ENCODE measurements at places on chromosomes 11 and 22.

DNA sequence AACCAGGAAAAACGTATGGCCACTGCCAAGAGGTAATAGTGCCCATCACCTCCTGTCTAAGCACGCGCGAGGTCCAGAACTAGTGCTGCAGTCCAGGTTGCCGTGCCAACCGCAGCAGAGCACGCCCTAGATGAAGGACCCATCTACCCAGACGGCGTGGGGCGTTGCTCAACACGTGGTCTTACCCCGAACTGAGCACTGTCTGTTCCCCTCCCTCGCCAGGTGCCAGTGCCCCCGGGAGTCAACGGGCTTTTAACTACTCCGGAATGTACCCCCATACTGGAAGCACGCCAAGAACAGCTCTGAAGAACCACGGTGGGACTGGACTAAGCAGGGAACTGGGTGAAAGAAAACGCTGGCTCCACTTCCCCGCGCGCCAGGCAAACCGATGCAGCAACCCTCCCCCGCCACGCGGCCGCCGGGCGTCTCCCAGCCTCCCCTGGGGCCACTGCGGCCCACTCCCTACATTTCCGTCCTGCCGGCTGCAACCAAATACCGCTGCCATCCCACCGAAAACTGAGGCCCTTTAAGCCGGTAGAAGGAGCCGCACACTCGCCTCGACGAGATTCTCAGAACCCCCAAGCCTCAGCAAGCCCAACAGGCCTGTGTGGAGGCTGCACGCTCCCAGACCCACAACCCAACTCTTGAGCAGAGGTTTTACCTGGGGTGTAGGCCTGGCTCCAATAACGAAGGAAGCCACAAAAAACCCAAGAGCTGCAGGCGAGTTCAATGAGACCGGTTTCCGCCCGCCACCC lies at the start of gene HSPA8:
Gene HSPA8, minus strand, starts transcription at position 734 of the 755 bp plus-strand sequence. CDS start 812 bp downstream, outside the sequence.
- no peaks in the 10 kb centered on the region for H3K27me3 ChIP-seq
- peaks cover 3% of the 10 kb centered on the region for H3K36me3 ChIP-seq
- peak; percentile 59 for DNase-seq
- peaks cover 31% of the 10 kb centered on the region for H3K4me1 ChIP-seq

GRCh38 chr11:69656536-69657455 lies 15.8 kb downstream of the CCND1 start:
- no peaks in the 10 kb centered on the region for H3K36me3 ChIP-seq
- H3K27me3 ChIP-seq: no peaks in the 10 kb centered on the region
- H3K4me3 ChIP-seq: no peak overlapping the region
- DNase-seq: no peak
- no peak overlapping the region for H3K27ac ChIP-seq
- H3K4me1 ChIP-seq: peaks cover 14% of the 10 kb centered on the region

DNA sequence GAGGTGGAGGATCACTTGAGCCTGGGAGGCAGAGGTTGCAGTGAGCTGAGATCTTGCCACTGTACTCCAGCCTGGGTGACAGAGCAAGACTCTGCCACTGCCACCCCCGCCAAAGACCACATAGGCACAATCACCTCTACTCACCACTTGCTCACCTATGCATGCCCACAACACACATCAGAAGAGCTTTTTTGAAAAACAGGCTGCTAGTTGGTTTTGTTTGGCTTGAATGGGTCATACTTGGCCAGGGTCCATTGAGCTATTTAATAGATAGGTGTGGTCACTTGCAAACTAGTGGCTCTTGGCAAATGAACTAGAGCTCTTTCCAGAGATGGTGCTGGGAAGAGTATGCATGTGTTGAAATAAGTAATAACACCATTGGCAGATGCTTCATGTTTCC lies 80.1 kb downstream of the EMSY start:
- no peak for DNase-seq
- no peak overlapping the region for H3K4me3 ChIP-seq
- H3K36me3 ChIP-seq: no peaks in the 10 kb centered on the region
- no peaks in the 10 kb centered on the region for H3K4me1 ChIP-seq
- H3K27me3 ChIP-seq: no peaks in the 10 kb centered on the region

DNA sequence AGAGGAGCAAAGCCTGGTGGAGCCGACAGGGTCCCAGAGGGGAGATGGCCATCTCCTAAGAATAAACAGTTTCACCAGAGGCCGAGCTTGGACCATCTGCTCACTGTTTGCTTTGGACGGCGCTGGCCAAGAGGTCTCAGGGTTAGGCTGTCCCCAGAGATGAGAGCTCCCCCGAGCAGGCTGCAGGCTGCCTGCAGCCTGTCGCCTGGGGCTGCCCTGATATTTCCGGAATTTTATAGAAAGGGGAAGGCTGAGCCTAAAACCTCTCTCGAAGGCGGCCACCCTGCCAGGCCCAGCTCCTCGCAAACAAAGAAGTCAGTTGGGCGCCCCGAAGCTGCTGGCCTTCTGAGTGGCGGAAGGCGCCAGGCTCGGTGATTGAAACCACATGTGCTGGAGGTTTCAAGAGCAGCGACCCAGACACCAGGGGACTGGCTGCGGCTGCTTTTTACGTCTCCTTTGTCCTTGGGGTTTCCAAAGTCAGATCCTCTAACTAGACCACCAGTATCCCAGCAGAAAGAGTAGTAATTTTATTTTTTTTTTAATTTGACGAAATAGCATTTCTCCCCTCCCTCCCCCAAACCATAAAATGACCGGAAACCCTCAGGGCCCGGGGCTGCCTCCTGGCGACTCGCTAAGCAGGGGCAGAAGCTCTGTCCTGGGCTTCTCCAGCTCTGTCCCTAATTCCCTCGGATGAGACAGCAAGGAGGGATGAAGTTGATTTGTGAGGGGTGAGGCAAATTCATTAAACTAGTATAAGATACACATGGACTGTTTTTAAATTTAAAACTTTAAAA lies 57.4 kb downstream of the CLMP start:
- peaks cover 23% of the 10 kb centered on the region for H3K4me1 ChIP-seq
- no peaks in the 10 kb centered on the region for H3K36me3 ChIP-seq
- H3K4me3 ChIP-seq: peak overlapping the region; percentile 11
- DNase-seq: peak; percentile 79
- H3K27ac ChIP-seq: peak overlapping the region; percentile 79
- no peaks in the 10 kb centered on the region for H3K27me3 ChIP-seq

GRCh38 chr22:42929838-42930155 lies 72.7 kb upstream of the ARFGAP3 start:
- DNase-seq: no peak
- H3K4me3 ChIP-seq: no peak overlapping the region
- H3K36me3 ChIP-seq: no peaks in the 10 kb centered on the region
- peak overlapping the region; percentile 58 for H3K27ac ChIP-seq
- H3K4me1 ChIP-seq: peaks cover 90% of the 10 kb centered on the region

GRCh38 chr11:134034496-134035381 lies 34.1 kb upstream of the JAM3 start:
- H3K4me1 ChIP-seq: peaks cover 17% of the 10 kb centered on the region
- peak overlapping the region; percentile 82 for H3K27ac ChIP-seq
- DNase-seq: no peak
- no peak overlapping the region for H3K4me3 ChIP-seq
